Epithelial cell of umbilical artery (primary cell): ENCODE measurements at places on chromosomes 3 and 15. TPM values are rescaled to one million over a fixed set of nuclear protein-coding genes. Genes with fewer than 3 reads are reported as not detected.

Gene SLC2A2
- not detected in 2 replicates for total RNA-seq

Gene IL20RB
- 0.65 and 1.1 TPM in 2 replicates for total RNA-seq

Gene SLC22A14
- not detected in 2 replicates for total RNA-seq

Gene IL5RA
- not detected in 2 replicates for total RNA-seq

Gene STAB1
- total RNA-seq, result 189 and 191 TPM in 2 replicates

Gene MYZAP
- total RNA-seq, result 5.5 and 22.6 TPM in 2 replicates
